ENCODE measurements at places on chromosomes 1 and 21.

GRCh38 chr1:58781541-58782177 is 2.2 kb downstream of the JUN start:
- DNase-seq, result peak; percentile 53

DNA sequence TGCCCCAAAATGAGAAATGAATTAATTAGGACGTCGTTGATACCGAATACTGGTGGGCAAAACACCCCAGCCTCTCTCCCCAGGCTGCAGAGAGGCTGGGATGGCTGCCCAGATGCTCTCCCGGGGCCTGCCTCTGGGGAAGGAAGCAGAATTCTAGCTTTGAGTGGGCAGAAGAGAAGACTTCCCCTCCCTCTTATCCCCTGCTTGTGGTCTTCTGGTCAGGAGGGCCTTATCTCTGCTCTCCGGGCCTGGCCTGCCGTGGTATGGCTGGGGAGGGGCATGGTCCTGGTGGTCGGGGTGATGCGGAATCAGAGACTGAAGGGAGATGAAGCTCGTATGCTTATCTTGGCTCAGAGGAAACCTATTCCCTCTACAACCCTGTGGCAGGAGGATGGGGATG is 9.8 kb upstream of the CSF3R start:
- DNase-seq, result no peak

- DNase-seq, result no peak
Measured at GRCh38 chr21:33028773-33029384, 3.1 kb downstream of the OLIG2 start.

DNA sequence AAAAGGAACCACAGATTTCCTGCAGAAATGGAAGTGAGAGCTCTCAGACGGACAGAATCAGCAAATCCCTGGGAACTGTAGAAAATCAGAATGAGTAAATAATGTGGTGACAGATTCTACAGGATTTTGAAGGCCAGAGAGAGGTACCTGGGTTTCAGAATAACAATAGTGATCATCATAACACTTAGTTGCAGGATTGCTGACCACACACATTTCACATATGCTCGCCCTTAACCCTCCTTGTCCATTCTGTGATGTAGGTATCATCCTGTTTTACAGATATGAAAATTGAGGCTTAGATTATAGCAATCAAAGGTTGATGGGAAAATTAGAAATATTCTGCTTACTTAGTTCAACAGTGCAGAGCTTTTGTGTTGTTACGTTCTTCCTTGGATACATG is 97.9 kb upstream of the HOOK1 start:
- no peak for DNase-seq

DNA sequence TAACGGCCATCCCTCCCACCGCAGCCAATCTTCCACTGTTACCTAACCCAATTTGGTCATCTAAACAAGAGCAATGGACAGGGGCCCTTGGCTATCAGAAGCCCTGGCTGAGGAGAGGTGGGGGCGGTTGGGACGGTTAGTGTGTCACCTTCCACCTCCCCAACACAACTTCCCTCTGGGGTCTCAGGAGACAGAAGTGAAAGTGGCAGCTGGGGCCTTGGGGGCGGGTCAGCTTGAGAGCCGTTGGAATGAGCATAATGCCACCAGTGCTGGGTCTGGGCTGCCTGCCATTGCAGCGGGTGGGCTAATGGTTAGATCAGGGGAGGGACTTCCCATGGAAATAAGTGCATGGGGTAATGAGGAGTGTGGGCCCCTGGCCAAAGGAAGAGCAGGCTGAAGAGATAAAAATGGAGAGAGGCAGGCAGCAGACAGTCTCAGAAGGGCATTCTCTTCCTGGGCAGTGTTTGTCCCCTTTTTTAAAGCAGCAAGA is 7.9 kb downstream of the MEF2D start:
- DNase-seq, result no peak
